ENCODE measurements at places on chromosomes 6 and 20.

GRCh38 chr6:106988664-106989063 is 14.1 kb upstream of the CD24 start:
- no peak for DNase-seq

DNA sequence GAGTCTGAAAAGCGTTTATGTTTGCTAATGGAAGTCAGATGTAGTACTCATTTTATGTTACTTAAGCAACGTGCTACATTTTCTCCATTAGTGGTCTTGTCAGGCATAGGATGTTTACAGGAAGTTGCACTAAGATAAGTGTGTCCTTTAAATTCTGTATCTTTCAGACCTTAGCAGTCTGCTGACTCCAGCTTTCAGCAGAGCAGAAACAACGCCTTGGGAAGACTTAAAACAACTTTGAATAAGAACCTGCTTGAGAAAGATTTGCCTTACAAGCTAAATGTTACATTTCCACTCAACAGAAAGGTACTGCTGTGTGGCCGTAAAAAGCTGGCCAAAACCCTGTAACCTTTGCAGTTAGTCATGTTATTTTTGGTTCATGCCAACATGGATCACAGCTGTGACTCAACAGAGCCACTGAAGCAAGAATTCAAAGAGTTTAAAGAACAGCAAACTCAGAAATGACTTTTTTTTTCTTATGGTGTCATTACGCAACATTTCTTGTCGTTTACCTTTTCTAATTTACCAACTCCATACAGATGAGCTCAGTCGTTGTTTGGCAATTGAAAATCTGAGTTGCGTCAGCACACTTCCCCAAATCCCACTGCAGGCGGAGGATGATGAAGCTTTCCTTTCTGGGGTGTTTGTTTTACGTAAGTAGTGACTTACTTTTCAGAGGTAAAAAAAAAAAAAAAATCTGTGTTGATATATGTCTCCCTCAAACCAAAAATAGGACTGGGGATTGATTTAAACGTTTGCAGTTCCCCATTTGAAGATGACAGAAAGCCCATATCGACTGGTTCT is 27.9 kb upstream of the BMP6 start:
- DNase-seq, result no peak

GRCh38 chr6:116405138-116405537 is 34.4 kb downstream of the DSE start:
- DNase-seq, result no peak

GRCh38 chr6:66717801-66718200 is 1010.8 kb upstream of the EYS start:
- no peak for DNase-seq

DNA sequence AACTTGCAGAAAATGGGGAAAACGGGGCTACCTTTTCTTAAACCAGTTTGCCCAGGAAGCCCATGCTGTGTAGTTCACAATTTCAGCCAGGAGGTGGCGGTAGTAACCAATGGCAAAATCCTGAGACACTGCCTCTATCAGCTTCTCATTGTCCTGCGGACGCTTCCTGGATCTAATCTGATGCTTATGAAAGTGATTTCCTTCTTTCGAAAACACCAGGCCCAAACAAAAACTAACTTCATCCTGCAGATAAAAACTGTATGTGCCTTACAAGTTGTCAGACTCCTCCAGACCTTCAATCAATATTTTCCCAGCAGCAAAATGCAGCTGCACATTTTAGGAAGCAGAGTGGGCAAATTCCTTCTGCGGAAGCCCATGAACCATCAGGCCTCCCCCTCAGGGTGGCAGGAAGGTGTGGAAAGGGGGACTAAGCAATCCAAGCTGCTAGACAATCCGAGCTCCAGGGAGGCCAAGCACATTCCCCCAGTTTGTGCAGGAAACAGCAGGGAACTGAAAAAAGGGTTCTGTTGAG is 88.5 kb downstream of the LY86 start:
- DNase-seq, result peak; percentile 52

DNA sequence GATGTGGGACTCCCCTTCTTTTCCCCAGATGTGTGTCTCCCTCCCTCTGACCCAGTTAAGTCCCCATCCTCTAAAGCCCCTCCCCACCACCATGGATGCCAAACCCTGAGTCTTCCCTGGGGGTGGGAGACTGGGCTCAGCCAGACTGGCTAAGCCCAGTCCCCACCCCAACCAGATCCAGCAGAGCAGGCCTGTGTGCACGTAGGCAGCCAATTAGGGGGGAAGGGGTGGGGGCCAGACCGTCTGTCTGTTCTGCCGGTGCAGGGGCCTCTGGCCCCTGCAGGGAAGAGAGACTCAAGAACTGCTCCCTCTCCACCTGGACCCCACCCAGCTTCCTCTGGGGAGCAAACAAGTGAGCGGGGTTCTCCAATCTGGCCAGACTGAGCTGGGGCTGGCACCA is 605 bp downstream of the COX4I2 start:
- no peak for DNase-seq

- no peak for DNase-seq
Measured at GRCh38 chr6:44811456-44811855, 423.9 kb downstream of the CDC5L start.

GRCh38 chr6:125753218-125753936 is 3.9 kb downstream of the HEY2 start:
- no peak for DNase-seq

DNA sequence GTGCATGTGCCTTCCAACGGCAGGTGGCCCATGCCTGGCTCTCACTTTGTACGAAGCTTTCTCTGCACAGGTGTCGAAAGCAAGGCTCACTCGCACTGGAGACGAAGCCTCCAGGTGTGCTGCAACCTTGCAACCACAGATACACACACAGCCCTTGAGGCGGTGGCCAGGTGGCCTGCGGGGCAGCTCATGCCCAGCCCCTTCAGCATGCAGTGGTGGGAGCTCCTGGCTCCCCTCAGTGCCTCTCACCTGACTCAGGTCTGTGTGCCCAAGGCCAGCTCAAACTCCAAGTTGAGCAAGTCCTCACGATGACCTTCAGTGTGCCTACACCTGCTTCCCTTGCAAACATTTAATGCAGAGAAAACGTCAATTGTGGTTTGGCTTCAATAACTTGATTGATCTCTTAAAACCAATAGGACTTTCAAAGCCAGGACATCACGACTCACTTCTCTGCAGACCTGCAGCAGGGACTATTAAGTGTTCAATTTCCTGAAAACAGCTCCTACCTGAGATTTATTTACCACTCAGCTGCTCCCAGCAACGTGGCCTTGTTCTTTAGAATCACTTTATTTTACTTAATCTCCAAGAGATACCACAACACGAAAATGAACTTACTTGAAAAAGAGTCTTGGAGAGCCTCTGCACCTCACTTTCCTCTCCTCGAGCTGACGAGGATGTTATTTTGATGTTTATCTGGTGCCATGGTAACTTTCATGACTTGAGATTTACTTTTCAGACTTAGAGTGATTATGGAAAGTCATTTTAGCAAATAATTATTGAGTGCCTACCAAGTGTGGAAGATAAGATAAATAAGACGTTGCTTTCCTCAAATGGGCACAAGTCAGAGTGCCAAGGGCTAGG is 86.3 kb downstream of the SLC22A23 start:
- no peak for DNase-seq

DNA sequence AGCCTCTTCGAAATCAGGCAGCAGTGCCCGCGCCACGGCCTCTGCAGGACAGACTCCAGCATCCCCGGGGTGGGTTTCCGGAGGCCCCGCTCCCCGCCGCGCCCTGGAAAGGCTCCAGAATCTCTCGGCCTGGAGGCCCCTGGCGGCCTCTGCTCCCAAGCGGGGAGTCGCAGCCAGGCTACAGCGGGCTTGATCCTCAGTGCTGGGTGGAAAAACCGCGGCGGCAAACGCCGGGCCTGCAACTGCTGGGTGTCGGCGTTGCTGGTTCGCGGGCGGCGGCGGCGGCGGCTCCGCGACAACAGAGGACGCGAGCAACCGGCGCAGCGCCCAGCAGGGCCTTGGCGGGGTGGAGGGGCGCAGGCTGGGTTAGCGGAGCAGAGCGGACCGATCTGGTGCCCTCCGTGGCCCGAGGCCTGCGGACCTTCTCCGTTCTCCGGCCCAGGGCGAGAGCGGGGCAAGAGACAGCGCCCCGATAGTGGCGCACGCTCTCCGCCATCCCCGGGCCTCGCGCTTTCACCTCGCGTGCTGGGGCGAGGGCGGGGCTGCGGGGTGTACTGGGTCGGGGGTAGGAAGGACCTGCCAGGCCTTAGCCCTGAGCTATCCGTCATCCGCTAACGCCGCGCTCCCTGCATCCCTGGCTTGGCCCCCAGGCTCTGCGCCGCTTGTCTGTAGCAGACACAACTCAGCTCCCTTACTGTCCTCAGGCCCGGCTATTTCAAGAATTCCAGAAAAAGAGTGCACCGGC is 3.4 kb upstream of the ZNF292 start:
- DNase-seq, result peak; percentile 48

GRCh38 chr20:60713396-60713795 is 538.7 kb upstream of the CDH4 start:
- DNase-seq, result no peak

DNA sequence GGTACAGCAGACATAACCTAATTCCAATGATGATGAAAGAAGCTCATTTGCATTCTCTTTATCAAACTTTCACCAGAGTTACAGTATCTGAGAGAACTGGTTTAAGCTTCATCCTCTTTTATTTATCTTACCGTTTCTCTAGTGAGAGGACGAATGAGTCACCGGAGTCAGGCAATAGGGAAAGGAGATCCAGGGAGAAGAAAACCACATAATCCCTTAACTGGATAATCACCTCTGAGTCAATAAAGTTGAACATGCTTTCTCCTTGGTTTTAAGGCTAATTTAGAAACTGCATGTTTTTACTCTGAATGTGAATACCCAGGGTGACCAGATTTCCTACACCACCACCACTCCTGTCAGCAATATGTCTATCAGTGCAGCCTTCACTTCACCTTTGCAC is 313.7 kb upstream of the TBX18 start:
- DNase-seq, result no peak

DNA sequence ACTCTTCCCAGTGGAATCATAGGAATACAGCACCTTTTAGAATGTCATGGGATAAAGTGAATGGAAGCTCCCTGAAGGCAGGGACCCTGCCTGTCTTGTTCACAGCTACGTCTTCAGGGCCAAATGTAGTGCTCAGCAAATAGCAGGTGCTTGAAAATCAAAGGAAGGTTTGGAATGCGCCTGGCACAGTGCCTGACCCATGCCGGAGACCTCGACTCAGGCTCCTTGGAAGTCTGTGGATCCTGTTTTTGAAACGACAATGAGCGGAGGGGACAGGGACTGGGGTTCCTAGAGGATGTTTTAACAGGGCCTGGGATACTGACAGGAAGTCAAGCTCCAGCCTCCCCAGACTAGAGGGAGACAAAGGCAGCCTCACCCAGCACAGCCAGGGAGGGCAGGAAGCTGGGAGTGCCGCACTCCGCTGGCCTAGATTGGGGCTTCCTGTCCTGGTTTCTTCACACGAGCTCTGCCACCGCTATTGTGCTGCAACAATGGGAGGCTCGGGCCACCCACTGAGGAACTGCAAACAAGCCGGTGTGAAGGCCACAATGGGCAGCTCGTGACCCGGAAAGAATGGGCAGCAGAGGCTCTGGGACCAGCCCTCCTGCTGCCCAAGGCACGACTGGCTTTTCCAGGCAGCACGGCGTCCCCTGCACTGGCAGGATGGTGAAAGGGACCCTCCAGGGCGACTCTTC is 76.7 kb downstream of the PREX1 start:
- DNase-seq, result no peak

- DNase-seq, result no peak
Measured at GRCh38 chr6:114995526-114995925, 652.7 kb upstream of the HS3ST5 start.

DNA sequence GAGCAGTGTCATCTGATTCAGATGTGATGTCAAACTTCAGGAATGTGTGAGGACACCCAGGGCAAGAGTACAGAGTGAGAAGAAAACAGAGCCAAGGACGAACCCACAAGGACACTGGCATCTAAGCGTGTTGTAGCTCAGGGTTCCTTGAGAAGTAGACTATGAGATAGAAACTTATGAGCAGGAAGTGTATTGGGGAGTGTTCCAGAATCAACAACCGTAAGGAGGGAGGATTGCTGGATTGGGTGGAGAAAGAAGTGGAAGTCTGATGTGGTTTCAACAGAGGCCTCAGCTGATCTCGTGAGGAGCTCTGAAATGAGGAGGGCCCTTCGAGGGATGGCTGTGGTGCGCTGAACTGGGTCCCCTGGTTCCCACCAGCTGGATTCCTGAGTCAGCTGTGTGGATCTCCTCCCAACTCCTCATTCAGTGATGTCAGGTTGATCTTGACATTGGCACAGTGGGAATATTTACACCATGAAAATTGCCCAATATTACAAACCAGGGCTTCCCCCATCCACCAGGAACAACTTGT is 25.7 kb upstream of the IGF2R start:
- DNase-seq, result no peak

All from GOT3 (cell line).